ENCODE measurements at places on chromosomes 2 and 18. TPM values are rescaled to one million over a fixed set of nuclear protein-coding genes. Genes with fewer than 3 reads are reported as not detected.

The GCG gene
- total RNA-seq: not detected

The INO80D gene
- total RNA-seq: 16.7 TPM

The LCT gene
- total RNA-seq: 0.29 TPM

The FEV gene
- total RNA-seq: not detected

DNA sequence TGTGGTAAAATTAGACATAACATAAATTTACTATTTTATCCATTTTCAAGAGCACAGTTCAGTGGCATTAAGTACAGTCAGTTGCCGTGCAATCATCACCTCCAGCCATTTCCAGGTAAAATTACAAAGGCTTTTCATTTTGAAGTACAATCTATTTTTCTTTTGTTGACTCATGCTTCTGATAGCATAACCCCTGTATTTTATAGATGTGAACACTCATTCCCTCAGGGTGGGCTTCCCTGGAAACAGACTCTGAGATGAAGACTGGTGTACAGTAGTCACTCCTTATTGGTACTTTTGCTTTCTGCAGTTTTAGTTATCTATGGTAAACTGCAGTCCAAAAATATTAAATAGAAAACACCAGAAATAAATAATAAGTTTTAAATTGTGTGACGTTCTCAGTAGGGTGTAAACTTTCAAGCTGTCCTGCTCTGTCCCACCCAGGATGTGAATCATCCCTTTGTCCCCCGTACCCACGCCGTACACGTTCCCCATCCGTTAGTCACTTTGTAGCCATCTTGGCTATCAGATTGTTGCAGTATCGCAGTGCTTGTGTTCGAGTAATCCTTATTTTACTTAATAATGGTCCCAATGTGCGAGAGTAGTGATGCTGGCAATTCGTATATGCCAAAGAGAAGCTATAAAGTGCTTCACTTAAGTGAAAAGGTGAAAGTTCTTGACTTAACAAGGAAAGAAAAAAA is 41.1 kb upstream of the NAB1 start:
- DNase-seq: no peak

GRCh38 chr2:47323009-47323821 is 79.7 kb upstream of the MSH2 start:
- peak; percentile 76 for DNase-seq

GRCh38 chr2:46663614-46664013 is 184.2 kb downstream of the TMEM247 start:
- no peak for DNase-seq

- no peak for DNase-seq
Observed at GRCh38 chr2:134109725-134110124, 144.1 kb upstream of the MGAT5 start.

- DNase-seq: no peak
Observed at GRCh38 chr2:197828464-197829135, 24.2 kb downstream of the PLCL1 start.

- no peak for DNase-seq
Observed at GRCh38 chr18:79008356-79008940, 28.8 kb downstream of the SALL3 start.

GRCh38 chr2:102585847-102586404 is 33.4 kb upstream of the SLC9A2 start:
- no peak for DNase-seq

DNA sequence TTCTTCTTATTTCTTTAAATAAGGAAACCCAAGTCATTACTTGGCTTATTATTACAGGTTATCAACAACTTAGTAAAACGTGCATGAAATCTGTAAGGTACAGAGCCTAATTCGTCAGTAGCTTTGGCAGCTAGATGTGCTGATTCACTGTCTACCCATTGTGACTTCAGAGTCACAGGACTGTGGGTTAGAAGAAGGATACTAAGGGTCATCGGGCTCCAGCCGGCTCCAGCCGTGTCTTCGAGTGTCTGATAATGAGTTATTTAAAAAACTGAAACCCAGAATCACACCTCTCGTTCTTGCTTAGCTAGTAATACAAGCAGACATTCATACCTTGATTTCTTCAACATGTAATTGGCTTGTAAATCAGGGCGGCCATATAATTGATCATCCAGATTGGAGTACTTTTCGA is 170.5 kb downstream of the FMNL2 start:
- DNase-seq: no peak

GRCh38 chr18:58831606-58832005 is 33.1 kb upstream of the ZNF532 start:
- DNase-seq: no peak

- DNase-seq: no peak
Observed at GRCh38 chr2:224405412-224405811, 3.5 kb upstream of the FAM124B start.
